ENCODE measurements at places on chromosomes 13 and 19. TPM values are rescaled to one million over a fixed set of nuclear protein-coding genes. Genes with fewer than 3 reads are reported as not detected.

ZNF490 gene
- 15.4 TPM for total RNA-seq

MAB21L1 gene
- total RNA-seq: not detected

DLL3 gene
- total RNA-seq: 0.41 TPM

DUS3L gene
- 46.1 TPM for total RNA-seq

SMIM24 gene
- total RNA-seq: not detected

STXBP2 gene
- 8.2 TPM for total RNA-seq
